ENCODE measurements at places on chromosomes 5 and 9.

- DNase-seq = no peak
Observed at GRCh38 chr5:5316334-5316733, 106.1 kb upstream of the ICE1 start.

- DNase-seq = no peak
Observed at GRCh38 chr5:99929067-99929805, 605.9 kb upstream of the FAM174A start.

- DNase-seq = no peak
Observed at GRCh38 chr5:44233691-44234090, 155.5 kb downstream of the FGF10 start.

DNA sequence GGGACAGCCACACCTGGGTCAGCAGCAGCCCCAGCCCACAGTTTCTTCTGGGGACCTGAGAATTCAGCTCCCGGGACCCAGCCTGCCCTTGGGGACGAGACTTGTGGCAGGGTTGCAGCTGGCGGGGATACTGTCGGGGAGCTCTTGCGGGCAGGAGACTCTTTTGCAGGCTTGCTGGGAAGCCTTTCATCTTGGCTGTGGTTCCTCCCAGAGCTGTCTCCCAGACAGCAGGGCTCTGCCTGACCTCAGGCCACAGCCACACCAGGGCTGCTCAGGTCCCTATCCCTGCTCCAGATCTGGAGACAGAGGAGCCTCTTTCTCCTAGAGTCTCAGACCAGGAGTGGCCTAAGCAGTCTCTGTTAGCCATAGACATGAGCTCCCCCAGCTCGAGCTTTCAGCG lies 4.7 kb upstream of the MYMK start:
- DNase-seq = no peak

DNA sequence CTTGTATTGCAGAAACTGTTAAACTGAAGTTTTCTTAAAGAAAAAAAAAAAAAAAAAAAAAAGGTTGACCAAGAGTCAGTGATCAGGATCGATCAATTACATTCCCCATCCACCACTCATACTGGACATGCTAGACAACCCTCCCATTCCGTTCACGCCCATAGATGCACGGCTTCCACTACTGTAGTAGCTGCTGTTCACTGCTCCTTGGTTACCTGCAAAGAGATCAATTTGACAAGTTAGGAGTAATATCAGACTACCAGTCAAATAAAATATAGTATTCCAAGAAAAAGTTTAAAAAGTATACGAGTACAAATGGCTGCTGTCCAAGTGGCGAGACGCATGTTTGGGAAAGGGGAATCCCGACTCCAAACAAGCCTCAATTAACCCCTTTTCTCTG lies 8.7 kb downstream of the HNRNPH1 start:
- DNase-seq = no peak

DNA sequence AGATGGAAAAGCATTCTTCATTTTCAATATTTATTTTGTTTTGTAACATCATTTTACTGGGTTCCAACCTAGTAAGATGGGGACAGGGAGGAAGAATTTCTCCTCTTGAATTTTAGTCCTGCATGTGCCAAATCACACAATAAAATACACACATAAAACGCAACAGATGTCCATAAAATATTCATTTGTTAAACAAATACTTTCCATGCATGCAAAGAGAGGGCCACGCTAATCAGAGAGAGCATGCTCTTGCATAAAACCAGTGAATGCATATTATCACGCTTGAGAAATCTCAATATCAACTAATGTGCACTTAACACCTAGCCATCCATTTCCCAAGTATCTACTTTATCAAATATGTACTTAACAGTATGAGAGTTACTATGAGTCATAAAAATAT lies 212.6 kb upstream of the TARS1 start:
- DNase-seq = no peak

Data from stimulated activated CD4-positive, alpha-beta T cell treated with anti-CD3 and anti-CD28 coated beads, Interleukin-15, amount 100 ng/mL, for 1 hour (primary cell).